Sigmoid colon (tissue), 7 donors: ENCODE measurements at places on chromosomes 4 and X. TPM values are rescaled to one million over a fixed set of nuclear protein-coding genes. Genes with fewer than 3 reads are reported as not detected.

Gene PARM1
- total RNA-seq: 60.9 TPM

Gene ADRA2C
- total RNA-seq: 5.2 TPM

Gene PPEF1
- not detected for total RNA-seq

Gene MSX1
- 0.82 TPM for total RNA-seq

DNA sequence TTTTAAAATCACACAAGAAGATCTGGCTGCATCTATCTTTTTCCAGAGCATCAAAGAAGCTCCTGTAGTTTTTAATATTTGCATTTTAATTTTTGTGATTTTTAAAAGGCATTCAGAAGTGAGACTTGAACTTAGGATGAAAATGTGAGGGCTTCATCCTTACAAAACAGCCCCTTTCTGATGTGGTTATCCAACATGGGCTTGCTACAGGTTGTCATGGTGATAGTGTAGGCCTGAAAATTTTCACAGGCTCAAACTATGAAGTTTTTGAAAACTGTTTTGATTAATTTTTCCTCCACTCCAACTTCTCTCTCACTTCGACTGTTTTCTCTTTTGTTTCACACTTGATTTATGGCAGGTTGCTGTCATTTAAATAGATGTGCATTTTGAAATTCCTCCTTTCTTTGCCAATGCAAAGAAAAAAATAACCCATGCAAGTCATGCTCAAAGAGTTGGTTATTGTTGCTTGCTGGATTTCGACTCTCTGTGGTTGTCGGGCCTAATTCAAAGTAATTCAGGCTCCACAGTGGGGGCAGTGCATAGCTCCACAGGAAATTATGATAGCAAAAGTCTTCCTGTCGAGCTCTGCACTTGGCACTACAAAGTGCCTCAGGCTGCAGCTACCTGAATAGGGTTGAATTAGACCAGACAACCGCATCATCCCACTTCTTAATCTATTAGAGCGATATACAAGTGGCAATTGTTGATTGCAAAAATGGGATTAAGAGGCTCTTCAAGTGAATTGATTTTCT, 201.0 kb upstream of the GPR101 start:
- DNase-seq: no peak

- no peak for DNase-seq
Observed at GRCh38 chr4:77092975-77093374, 17.2 kb upstream of the CCNI start.

- DNase-seq: peak; percentile 80
Observed at GRCh38 chrX:129522184-129523078, 859 bp downstream of the SMARCA1 start.

DNA sequence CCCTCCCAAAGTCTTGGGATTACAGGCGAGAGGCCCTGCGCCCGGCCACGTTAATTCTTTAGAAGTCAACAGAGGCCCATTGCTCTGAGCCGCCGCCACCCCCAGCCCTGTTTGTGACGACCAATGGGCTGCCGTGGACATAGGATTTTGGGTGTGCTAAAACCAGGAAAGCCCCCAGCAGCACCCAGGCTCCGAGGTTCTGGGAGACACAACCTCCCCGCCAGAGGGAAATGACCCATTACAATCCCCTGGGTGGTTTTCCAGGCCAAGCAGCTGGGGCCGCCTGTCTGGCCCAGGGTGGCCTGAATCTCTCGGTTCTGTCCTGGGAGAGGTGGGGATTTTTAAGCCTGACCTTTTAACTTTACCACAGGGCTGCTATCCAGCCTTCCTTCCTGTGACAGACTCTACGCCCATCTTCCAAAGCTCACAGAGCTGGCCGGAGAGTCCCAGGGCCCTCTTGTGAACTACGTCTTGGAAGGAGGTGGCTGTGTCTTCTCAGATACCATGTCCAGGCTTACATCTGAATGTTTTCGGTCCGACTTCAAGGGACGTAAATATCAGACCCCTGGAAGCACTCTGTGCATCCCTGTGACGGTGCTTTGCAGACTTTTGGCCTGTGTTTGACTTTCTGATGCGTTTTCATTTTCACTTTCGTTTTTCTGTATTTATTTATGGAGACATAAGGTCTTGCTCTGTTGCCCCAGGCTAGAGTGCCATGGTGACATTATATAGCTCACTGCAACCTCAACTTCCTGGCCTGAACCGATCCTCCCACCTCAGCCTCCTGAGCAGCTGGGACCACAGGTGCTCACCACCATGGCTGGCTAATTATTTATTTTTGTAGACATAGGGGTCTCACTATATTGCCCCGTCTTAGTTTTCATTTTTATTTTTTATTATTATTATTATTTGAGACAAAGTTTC, 36.0 kb downstream of the P2RY8 start:
- DNase-seq: no peak

- no peak for DNase-seq
Observed at GRCh38 chr4:23212558-23212957, 519.8 kb downstream of the GBA3 start.

DNA sequence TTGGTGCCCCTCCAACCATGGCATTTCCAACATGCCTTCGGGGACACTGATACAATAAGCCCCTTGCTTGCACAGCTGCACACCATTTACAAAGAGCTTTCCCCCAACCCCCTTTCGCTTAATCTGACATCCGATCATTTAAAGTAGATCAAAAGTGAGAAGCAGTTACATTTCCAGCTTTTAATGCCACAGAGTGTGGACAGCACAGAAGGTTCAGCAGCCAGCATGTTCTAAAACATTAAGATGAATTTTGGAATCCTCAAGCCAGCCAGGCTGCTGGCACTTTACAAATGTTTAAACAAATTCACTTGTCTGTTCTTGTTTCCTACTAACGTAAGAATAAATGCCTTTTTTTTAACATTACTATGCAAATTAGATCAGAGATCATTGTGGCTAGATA, 284.4 kb upstream of the LDB2 start:
- DNase-seq: no peak

GRCh38 chr4:153963216-153963615, 174.3 kb upstream of the SFRP2 start:
- no peak for DNase-seq

DNA sequence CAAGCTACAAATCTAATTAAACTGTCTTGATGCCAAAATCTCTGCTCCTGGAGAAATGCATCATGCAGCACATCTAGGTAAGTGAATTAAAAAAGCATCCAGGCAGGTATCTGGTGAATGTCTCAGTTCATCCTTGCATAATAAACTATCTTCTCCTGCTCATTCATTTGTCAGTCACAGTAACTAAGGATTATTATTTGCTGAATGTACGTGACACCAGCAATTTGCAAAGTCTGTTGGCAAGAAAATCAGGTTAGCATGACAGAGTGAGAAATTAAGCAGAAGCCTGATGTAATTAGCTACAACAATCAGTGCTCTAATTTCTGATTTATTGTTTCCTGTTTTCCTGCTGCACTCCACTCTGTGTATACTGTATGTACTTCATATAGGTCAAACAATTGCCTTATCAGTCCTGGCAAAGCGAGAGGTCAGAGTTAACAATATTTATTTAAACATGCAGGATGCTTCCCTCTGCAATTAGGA, 213.6 kb downstream of the FBXO8 start:
- DNase-seq: no peak
